Neuronal stem cell (in vitro differentiated cells): ENCODE measurements at places on chromosomes 7 and 10.

GRCh38 chr7:112669306-112669705 lies 120.9 kb downstream of the TMEM168 start:
- DNase-seq: no peak

- no peak for DNase-seq
Measured at GRCh38 chr10:24209946-24210491, 1.1 kb downstream of the KIAA1217 start.

GRCh38 chr10:97689559-97690020 lies 2.5 kb upstream of the AVPI1 start:
- DNase-seq: no peak

- DNase-seq: no peak
Measured at GRCh38 chr10:88038268-88038667, 174.8 kb downstream of the PTEN start.

DNA sequence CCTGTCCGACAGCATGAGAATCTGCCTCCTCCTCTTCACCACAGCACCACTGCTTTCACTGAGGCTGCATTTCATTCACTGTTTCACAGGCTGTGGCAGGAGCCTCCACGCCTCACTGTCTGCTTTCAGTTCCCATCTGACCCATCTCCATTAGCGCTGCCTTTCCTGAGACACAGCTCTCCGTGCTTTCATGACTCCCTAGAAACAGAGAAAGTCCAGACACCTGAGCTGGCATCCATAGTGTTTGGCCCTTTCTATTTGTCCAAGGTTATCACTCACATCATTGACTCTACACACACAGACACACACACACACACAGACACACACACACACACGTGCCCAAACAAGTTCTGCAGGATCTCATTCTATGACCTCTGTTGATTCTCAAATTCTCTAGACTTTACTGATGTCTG lies 5.2 kb downstream of the LGI1 start:
- no peak for DNase-seq
